ENCODE measurements at places on chromosomes 12 and 14.

DNA sequence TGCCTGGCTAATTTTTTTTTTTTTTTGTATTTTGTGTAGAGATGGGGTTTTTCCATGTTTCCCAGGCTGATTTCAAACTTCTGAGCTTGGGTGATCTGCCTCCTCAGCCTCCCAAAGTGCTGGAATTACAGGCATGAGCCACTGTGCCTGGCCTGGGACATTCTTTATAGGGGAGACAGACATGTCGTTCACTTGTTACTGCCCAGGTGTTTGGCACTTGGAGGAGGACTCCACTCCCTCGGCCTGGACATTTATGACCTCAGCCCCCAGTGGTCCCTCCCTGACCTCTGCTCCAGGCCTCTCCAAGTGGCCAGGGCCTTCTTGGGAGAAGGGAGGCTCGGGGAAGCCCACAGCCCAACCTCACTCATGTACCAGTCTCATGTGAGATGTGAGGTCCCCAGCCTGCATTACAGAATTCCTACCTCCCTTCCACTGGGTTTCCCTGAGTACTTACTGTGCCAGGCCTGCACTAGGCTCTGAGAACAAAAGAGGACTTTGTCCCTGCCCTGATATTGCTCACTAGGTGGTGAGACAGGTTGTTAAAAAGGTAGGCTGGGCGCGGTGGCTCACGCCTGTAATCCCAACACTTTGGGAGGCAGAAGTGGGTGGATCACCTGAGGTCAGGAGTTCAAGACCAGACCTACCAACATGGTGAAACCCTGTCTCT, 9.7 kb upstream of the POP5 start:
- DNase-seq, result no peak

DNA sequence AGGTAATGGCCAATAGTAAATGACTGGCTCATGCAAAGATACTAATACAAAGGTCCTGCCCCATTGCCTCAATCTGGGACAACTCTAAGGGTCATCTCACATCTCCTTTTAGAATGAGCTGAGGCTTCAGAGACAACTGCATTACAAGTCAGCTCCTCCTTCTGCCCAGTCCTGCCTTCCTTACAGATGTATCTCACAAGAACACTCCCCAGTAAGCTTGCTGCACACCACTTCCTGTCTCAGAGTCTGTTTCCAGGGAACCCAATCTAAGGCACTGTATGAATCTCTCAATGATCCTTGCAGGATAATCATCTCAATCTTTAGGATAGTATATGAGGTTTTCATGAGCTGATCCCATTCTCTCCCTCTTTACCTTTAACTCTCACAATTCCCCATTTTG, 57.8 kb upstream of the ZDHHC17 start:
- no peak for DNase-seq

- peak; percentile 40 for DNase-seq
Measured at GRCh38 chr12:124680863-124681778, 113.7 kb upstream of the NCOR2 start.

DNA sequence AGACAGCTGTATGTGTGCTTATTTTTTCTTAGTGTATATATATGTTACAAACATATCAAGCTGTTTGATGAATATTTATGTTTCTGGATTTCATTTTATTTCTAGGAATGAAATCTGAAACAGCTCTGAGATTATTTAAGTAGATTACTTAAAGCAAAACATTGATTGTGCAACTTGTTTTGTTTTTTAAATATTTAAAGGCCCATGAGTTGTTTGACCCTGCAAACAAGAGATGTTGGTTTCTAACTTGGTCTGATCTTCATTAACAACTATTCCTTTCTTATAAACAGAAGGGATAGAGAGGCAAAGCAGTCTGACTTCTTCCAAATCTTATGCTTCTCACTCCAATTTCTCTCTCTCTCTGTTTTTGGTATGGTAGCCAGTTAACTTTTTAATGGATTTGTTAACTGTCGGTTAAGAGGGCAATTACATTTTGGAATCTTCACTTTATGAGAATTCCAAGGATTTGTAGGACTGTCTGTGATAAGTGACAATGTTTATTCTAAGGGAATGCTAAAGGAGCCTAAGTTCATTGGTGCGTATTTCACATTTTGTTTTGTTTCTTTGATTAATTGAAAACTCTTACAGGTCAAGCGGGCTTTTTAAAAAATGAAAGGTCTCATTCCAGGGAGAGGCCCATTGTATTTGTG, 102.6 kb upstream of the HMGA2 start:
- DNase-seq, result no peak

DNA sequence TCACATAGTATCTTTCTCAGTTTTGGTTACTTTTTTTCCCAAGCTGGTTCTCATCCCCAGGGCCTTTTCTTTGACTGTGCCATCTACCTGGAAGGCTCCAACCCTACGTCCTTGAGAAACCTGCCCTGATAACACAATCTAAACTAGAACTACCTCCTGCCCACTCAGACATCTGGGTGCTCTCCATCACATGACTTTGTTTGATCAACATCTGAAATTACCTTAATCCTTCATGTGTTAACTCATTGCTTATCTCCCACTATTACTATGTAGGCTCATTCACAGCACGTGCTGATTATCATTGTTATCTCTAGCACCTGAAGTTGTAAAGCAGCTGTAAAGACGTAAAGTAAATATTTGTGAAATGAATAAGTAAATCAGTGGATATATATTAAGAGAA, 784.0 kb downstream of the TMTC2 start:
- DNase-seq, result no peak

GRCh38 chr12:67452119-67452805, 183.1 kb downstream of the CAND1 start:
- DNase-seq, result peak; percentile 24

- no peak for DNase-seq
Measured at GRCh38 chr14:39083127-39083526, 19.9 kb downstream of the SEC23A start.

- no peak for DNase-seq
Measured at GRCh38 chr12:68591734-68592418, 18.8 kb upstream of the RAP1B start.

- no peak for DNase-seq
Measured at GRCh38 chr12:100427078-100427477, 46.6 kb upstream of the NR1H4 start.

GRCh38 chr14:34088914-34089313, 138.0 kb upstream of the EGLN3 start:
- no peak for DNase-seq

GRCh38 chr14:24377126-24377525, 9.1 kb downstream of the NFATC4 start:
- DNase-seq, result no peak

DNA sequence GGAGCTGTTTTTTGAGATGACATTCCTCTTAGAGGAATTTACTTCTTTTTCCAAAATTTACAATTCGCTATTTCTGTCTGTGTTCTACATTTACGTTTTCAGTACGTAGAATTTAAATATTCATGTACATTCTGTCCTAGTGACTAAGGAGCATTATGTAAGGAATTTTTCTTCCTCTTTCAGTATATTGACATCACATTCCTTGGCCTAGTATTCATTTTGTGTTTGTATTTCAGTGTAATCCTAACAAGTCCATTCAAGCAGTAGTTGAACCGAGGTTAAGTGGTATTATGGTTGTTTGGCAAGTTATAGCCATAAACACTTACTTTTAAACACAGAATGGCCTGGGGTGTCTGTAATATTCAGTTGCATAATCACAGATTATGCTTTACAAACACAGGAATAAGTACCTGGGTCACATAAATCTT, 465.2 kb downstream of the PCNX1 start:
- DNase-seq, result no peak

DNA sequence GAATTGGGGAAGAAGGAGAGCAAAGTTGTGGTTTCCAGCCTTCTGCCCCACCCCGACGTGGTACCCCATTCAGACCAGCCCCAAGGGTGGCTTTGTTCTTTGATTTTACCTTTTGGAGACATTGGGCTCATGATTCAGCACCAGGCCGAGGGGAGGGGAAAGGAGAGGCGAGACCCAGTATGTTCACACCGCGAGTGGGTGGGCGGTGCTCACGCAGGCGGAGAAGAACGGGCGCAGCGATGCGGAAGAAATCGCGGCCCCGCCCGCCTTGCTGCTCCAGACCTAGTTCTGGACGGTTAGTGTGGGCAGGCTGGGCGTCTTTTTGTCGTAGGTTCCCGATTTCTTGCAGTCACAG, 963 bp downstream of the ATL1 start:
- DNase-seq, result peak; percentile 68

- DNase-seq, result no peak
Measured at GRCh38 chr12:105921872-105922669, 216.7 kb downstream of the NUAK1 start.

GRCh38 chr12:46825591-46826414, at the start of gene SLC38A4:
SLC38A4 (minus strand) TSS chr12:46825997; CDS start chr12:46793071, 32,926 bp downstream.
- DNase-seq, result no peak

- DNase-seq, result no peak
Measured at GRCh38 chr12:122845865-122846621, 10.8 kb downstream of the HIP1R start.

- no peak for DNase-seq
Measured at GRCh38 chr14:101589486-101590015, 28.3 kb downstream of the DIO3 start.

DNA sequence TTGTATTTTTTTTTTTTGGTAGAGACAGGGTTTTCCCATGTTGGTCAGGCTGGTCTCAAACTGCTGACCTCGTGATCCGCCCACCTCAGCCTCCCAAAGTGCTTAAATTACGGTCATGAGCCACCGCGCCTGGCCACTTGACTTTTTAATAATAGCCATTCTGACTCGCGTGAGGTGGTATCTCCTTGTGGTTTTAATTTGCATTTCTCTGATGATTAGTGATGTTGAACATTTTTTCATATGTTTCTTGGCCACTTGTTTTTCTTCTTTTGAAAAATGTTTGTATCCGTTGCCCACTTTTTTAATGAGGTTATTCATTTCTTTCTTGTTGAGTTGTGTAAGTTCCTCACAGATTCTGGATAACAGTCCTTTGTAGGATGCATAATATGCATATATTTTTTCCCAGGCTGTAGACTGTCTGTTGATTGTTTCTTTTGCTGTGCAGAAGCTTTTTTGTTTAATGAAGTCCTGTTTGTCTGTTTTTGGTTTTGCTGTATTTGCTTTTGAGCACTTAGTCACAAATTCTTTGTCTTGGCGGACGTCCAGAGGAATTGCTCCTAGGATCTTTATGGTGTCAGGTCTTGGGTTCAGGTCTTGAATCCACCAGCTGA, 10.3 kb upstream of the PGAM5 start:
- DNase-seq, result no peak

- DNase-seq, result no peak
Measured at GRCh38 chr12:133058203-133059113, 21.1 kb downstream of the ZNF84 start.

- peak; percentile 25 for DNase-seq
Measured at GRCh38 chr12:2959505-2960389, 550 bp downstream of the TEAD4 start.

- DNase-seq, result no peak
Measured at GRCh38 chr14:93688239-93688666, 100.0 kb downstream of the PRIMA1 start.

DNA sequence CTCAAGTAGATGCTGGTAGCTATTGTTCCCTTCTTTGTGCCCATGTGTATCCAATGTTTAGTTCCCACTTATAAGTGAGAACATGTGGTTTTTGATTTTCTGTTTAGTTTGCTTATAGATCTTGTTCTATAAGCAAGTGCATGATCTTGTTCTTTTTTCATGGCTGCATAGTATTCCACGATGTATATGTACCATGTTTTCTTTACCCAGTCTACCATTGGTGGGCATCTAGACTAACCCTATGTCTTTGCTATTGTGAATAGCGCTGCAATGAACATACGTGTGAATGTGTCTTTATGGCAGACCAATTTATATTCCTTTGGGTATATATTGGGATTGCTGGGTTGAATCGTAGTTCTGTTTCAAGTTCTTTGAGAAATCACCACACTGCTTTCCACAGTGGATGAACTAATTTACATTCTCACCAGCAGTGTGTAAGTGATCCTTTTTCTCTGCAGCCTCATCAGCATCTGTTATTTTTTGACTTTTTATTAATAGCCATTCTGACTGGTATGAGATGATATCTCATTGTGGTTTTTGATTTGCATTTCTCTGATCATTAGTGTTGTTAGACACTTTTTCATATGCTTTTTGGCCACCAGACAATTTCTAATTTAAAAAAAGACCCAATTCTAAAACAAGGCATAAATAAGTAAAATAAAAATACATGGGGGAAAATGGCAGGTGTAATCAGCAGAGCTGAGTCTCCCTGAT, 50.6 kb downstream of the CPM start:
- no peak for DNase-seq
